ENCODE measurements at places on chromosomes 11 and 22. TPM values are rescaled to one million over a fixed set of nuclear protein-coding genes. Genes with fewer than 3 reads are reported as not detected.
A peak's percentile ranks its signal among the peaks of the same experiment; 100 is the strongest.

DNA sequence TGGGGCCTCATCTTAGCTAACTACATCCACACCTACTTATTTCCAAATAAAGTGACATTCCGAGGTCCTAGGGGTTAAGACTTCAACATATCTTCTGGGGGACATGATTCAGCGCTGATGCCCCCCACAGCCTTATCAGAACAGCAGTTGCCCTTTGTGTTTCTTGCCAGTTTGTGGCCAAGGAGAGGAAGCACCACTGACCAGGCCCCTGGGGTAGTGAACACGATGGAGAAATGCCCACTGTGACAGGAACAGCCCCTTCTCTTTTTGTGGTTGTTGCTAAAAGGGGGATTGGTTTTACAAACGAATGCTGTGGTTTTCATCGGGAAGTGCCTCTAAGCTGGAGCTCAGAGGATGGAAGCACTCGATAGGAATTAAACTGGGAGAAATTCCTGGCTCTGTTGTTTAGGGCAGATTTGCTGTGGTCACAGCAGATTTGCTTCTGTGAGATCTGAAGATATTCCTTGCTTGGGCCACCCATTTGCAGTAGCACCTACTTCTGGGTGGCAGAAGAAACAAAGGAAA, 88.8 kb downstream of the ABTB2 start:
- peak overlapping the region; percentile 50 for H3K27ac ChIP-seq
- no peaks in the 10 kb centered on the region for H3K27me3 ChIP-seq
- no peak for DNase-seq
- H3K36me3 ChIP-seq = no peaks in the 10 kb centered on the region
- peaks cover 31% of the 10 kb centered on the region for H3K4me1 ChIP-seq

DNA sequence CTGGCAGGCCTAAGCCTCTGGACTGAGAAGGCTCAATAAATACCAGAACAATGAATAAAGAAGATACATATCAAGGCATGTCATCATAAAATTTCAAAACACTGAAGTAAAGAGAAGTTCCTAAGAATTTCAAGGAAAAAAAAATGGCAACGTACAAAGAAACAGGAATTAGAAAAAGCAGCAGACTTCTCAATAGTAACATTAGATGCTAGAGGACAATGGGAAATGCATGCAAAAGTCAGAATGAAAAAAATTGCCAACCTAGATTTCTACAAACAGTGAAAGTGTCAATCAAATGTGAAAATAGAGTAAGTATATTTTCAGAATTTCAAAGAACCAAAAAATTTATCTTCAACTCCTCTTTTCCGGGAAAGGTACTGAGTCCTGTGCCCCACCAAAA, 125.0 kb downstream of the KCNC1 start:
- H3K4me3 ChIP-seq = no peak overlapping the region
- H3K27me3 ChIP-seq = no peaks in the 10 kb centered on the region
- peaks cover 14% of the 10 kb centered on the region for H3K36me3 ChIP-seq
- no peak for DNase-seq
- H3K27ac ChIP-seq = no peak overlapping the region
- H3K4me1 ChIP-seq = no peaks in the 10 kb centered on the region

DNA sequence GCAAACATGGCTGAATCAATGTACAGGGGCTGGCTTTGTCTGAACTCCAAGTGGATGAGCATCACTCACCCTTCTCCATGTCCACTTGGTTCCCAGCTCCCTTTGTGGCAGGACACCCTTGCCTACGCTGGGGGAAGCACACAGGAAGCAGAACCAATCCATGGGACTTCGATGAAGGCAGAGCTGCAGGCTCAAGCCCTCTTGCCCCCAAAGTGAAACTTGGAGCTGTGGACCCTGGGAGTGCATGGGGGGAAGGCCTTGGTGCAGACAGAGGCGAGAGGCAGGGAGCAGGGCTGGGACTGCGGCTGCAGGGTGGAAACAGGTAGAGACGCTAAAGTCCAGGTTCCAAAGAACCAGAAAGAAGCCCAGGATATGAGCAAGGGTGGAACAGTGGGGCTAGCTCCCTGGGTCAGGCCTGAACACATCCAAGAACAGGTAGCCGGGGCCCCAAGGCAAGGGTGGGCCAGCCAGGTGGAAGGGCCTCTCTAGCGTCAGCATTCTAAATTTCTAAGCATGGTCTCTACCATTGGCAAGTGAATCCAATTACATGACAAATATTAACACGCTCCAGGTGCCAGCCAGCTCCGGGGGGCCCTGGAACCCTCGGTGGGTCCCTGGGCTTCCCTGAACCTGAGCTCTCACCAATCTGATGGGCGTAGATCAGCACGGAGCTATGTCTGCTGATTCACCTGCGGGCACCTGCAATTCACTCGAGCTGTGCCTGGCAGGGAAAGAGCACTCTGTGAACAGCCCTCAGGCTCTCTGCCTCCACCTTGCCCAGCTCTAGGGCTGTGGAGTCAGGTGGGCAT, 532.8 kb downstream of the BRD1 start:
- no peak overlapping the region for H3K27ac ChIP-seq
- H3K27me3 ChIP-seq = peaks cover 3% of the 10 kb centered on the region
- H3K4me1 ChIP-seq = no peaks in the 10 kb centered on the region
- no peaks in the 10 kb centered on the region for H3K36me3 ChIP-seq

- H3K27me3 ChIP-seq = no peaks in the 10 kb centered on the region
- no peak overlapping the region for H3K4me3 ChIP-seq
- no peak overlapping the region for H3K27ac ChIP-seq
- no peaks in the 10 kb centered on the region for H3K4me1 ChIP-seq
- no peaks in the 10 kb centered on the region for H3K36me3 ChIP-seq
- DNase-seq = no peak
Measured at GRCh38 chr11:87966216-87966615, 209.0 kb downstream of the RAB38 start.

DNA sequence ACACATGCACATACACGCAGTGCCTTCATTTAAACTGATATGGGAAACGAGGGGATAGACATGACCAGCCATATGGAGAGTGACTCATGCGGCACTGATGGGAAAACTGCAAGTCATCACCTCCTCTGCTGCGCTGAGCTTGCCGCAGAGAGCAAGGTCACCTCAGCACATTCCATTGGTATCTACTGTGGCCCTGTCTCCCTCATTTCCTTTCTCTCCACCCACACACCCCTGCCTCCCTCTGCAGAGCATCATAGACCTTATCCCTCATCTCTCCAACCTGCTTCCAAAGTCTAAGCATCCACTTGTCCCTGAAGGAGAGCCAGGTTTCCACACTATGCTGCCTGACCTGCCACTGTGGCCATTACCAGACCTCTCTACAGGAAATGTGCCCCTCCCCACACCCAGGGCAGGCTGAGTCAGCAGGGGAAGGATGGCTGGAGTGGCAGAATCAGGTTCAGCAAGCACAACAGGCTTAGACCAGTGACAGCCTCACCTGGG, 116.9 kb upstream of the SNX19 start:
- H3K4me3 ChIP-seq = no peak overlapping the region
- no peak overlapping the region for H3K27ac ChIP-seq

DNA sequence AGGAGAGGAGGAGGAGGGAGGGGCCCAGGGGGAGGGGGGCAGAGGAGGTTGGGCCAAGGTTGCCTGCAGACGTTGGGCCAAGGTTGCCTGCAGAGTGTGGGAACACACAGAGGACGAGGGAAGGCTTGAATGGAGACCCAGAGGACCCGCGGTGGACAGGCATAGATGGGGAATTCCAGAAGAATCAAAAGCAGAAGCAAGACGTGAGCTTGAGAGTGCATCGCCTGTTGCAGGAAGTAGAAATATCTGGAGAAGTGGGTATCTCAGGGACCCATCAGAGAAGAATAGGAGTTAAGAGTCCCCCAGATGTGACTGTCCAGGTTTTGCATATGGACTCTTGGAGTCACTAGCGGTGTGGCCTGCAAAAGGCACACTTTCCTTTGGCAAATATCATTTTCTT, 670.2 kb downstream of the TBC1D22A start:
- no peak overlapping the region for H3K4me3 ChIP-seq
- H3K4me1 ChIP-seq = no peaks in the 10 kb centered on the region
- DNase-seq = no peak
- no peaks in the 10 kb centered on the region for H3K27me3 ChIP-seq

The SERPING1 gene
- 31.7 TPM for total RNA-seq

DNA sequence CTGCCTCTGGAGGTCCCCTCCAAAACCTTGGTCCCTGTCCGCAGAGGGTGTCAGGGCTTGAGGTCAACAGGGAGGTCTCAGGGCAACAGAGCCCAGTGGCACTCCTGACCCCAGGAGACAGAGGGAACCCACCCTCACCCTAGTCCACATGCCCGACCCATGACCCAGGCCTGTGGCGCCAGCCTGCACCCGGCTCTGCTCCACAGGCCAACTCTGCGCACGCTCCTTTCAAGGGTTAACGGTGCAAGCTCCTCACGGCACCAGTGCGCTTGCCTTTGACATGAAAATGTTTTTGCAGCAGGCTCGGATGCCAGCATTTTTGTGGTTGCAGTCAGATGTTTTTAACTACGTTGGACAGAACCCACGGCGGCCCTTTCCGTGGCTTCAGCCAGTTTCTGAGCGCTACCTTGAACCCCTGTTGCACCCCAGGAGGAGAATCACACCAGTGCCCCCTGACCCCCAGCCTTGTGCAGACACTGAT, 68.6 kb downstream of the CDKN1C start:
- peaks cover 12% of the 10 kb centered on the region for H3K36me3 ChIP-seq
- no peaks in the 10 kb centered on the region for H3K27me3 ChIP-seq
- H3K4me3 ChIP-seq = no peak overlapping the region

- no peak for DNase-seq
- H3K4me3 ChIP-seq = peak overlapping the region; percentile 10
- H3K4me1 ChIP-seq = peaks cover 28% of the 10 kb centered on the region
- H3K27me3 ChIP-seq = peaks cover 64% of the 10 kb centered on the region
Measured at GRCh38 chr11:123197711-123198110, 2.7 kb upstream of the CLMP start.

The OR5B17 gene
- total RNA-seq = not detected
